ENCODE measurements at places on chromosomes 1 and 21. TPM values are rescaled to one million over a fixed set of nuclear protein-coding genes. Genes with fewer than 3 reads are reported as not detected.

The UBL4B gene
- not detected for total RNA-seq

The THEM5 gene
- 0.17 TPM for total RNA-seq

The TMEM240 gene
- total RNA-seq: 5.5 TPM

The ADAMTS1 gene
- total RNA-seq: 171 TPM

The C1orf56 gene
- total RNA-seq: 1.7 TPM

The FABP3 gene
- total RNA-seq: 109 TPM

The HNRNPCL2 gene
- total RNA-seq: not detected

The KRTAP20-4 gene
- not detected for total RNA-seq

The E2F2 gene
- total RNA-seq: 0.17 TPM

The STRIP1 gene
- 58.4 TPM for total RNA-seq

Data from smooth muscle cell of trachea (primary cell).